ENCODE measurements at places on chromosomes 13 and 19.
A peak's percentile ranks its signal among the peaks of the same experiment; 100 is the strongest.

DNA sequence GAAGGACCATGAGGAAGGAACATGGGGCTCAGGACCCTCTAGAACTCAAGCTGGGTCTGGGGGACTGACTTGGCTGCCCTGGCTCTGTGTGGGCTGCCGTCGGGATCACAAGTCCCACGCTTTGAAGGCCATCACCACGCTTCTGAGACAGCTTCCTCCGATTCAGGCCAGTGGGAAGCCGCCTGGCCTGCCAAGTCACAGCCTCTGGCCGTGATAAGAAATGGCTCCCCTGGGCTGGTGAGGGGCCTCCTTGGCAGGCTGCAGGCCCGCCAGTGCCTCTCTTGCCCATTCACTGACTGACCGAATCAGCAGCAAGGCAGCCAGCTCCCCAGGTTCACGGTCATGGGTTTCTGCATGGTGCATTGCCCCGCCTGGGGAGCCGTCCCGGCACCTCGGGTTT lies 48.8 kb downstream of the COMP start:
- no peak for DNase-seq

- DNase-seq: peak; percentile 20
These were observed 34.4 kb downstream of the PIP5K1C start for GRCh38 chr19:3665681-3666544.

DNA sequence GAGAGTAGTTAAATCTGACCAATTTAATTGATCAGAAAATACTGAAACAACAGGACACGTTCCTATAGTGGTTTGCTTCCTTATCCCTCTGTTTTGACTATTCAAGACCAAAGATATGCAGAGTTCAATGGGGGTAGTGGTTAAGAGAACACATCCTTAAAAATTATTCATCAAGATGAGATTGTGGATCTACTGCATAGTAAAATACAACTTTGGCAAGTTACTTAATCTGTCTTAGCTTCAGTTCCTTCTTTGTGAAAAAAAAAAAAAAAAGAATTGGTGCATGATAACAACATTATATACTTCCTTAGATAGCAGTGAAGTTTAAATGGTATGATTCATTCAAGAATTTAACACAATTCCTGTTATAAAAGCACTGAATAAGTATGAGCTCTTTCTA lies 552.1 kb downstream of the DCT start:
- DNase-seq: peak; percentile 39

- DNase-seq: no peak
These were observed 59.4 kb downstream of the GPC6 start for GRCh38 chr13:93286047-93286446.

GRCh38 chr19:56642711-56643459 lies at the start of gene SMIM17:
Gene SMIM17 (plus strand): TSS chr19:56643159. CDS start chr19:56645668, 2,509 bp downstream.
- DNase-seq: no peak

- peak; percentile 84 for DNase-seq
These were observed 85.2 kb upstream of the FAM216B start for GRCh38 chr13:42696191-42696590.

DNA sequence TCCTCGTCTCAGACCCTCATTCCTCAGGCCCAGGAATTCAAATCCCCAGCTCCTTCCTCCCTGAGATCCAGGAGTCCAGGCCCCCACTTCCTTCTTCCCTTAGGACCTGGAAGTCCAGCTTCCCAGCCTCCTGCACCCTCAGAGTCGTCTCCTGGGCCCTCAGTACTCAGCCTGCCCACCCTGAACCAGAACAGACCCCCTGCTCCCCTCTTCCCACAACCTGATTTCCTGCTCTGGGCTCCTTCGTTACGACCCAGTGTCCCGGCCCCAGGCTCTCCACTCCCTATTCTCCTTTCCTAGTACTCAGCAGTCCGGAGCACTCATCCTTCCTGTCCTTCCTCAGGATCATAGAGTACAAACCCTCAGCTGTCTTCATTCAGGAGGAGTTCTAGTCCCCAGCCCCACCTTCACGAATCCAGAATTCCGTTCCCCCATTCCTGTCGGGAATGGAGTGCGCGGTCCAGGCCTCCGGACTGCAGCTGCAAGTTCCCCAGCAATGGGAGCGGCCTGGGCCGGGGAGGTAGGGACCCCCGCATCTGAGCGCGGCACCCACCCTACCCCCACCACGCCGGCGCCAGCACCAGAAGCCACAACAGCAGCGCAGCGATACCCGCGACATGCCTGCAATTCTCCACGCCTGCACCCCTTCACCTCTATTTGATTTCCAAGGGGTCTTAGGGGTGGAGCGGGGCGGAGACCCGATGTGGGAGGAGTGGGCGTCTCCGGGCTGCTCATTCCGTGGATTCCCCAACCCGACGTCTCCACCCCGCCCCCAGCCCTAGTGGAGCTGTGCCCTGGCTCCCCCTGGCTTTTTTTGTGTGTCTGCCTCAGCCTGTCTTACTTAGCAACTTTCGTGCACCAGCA lies 12.7 kb downstream of the EGLN2 start:
- no peak for DNase-seq

- DNase-seq: no peak
These were observed 12.9 kb upstream of the ZNF470 start for GRCh38 chr19:56554272-56554869.

- peak; percentile 82 for DNase-seq
These were observed 1872.9 kb upstream of the PCDH20 start for GRCh38 chr13:63288576-63288975.

GRCh38 chr13:93183302-93183701 lies 43.3 kb upstream of the GPC6 start:
- DNase-seq: no peak

DNA sequence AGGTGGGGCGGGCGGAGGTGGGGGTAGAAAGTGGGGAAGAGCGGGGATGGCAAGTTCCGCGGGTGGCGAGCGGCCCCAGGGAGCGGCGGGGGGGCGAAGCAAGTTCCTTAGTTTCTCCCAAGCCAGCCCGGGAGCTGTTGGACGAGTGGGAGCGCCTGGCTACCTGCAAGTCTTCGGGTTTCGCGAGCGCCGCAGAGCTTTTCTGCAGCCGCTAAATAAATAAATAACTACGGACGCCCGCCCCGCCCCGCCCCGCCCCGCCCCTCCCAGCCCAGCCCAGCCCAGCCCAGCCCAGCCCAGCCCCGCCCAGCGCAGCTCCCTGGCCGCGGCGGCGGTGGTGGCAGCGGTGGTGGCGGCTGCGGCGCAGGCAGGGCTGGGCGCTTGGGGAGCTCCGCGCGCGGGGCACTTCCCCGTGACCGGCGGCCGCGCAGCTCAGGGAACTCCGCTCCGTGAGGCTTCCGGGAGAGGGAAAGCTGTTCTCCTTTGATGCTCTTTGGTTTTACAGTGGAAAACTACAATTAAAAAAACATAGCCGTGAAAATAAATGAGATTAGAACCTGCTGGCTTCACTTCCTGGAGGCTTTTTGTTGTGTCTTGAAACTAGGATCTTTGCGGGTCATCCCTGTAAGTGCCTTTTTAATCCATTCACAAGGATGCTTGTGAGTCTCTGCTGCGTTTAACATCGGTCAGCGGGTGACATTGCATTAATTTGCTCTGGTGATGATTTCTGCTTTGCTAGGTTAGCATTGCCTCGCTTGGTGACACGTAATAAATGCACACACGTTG lies at the start of gene UBE2L5:
Gene UBE2L5 (plus strand): TSS at position 440 of the 786 bp plus-strand sequence. CDS start 5,498 bp downstream, outside the sequence.
- peak; percentile 62 for DNase-seq

DNA sequence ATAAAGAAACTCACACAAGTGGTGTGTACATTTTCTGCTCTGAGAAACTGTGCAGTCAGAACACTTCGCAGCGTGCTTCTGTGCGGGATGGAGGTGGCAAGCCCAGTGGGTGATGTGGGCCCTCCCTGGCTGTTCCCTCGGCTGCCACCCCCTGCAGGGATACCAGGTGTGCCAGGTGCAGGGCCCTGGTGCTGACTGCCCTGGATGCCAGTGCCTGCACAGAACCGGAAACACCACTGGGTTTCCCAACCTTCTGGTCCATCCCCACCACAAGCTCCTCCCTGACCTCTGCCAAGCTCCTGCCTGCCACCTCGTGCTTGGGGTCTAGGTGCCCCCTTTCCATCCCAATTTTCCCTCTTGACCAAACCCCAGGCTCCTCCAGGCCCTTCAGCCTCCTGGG lies 81.9 kb upstream of the MCF2L start:
- no peak for DNase-seq
